ENCODE measurements at places on chromosomes 4 and X.

GRCh38 chr4:111360906-111361305 lies 738.0 kb upstream of the PITX2 start:
- DNase-seq = no peak

DNA sequence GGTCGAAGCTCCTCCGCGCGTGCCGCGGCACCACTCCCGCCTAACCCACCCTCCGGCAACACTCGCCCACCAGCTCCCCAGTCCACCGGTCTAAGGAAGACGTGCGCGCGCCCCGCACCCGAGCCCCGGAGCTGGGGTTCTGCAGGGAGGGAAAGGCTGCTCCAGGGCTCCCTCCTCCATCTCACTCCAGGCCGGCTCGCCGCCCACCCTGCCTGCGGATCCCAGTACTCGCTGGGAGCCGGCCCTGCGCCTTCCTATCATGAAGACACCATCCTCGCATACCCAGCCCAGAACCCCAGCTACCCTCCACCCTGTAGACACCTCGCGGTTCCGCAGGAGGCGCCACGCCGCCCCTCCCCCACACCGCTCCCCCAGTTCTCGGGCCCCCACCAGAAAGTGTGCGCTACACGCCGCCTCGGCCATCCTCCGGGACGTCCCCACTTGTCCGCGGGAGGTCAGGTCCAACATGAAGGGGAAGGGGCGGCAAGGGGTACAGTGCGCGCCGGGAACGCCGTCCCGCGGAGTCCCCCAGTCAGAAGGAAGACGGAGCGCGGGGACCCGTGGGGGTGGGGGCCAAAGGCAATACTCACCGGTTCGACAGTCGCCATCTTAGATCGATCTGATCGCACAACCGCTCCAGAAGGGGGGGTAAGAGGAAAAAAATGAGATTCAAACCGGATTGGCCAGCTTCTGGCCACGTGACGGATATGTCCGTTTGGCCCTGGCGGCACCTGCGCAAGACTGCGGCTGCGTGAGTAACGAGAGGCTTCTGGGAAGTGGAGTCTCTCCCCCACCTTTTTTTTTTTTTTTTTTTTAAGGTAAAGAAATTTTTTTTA lies at the start of gene EIF4E:
Gene EIF4E, minus strand, starts transcription at position 629 of the 836 bp plus-strand sequence. Its CDS starts 21 bp downstream, at position 608.
- DNase-seq = peak; percentile 99

- DNase-seq = no peak
These were observed 61.4 kb upstream of the MAP3K15 start for GRCh38 chrX:19576742-19577141.

- DNase-seq = no peak
These were observed 9.4 kb downstream of the GPRIN3 start for GRCh38 chr4:89298155-89298554.

DNA sequence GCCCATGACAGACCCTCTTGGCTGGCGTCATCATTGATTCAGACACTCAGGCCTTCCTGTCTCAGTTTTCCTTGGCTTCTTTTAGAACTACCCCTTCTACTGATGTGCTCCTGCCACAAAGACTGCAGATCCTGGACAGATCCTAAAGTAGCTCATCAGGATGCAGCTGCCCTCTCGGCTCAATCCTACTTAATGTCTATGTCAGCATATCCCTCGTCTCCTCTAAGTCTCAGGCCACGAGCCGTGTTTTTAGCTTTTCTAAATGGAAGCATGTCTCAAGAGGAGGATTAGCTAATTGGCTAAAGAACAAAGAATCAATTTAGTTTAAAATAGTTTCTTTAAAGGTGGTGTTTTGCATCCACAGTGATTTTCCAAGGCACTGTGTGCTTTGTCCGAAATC lies 447.7 kb downstream of the STIM2 start:
- DNase-seq = no peak

DNA sequence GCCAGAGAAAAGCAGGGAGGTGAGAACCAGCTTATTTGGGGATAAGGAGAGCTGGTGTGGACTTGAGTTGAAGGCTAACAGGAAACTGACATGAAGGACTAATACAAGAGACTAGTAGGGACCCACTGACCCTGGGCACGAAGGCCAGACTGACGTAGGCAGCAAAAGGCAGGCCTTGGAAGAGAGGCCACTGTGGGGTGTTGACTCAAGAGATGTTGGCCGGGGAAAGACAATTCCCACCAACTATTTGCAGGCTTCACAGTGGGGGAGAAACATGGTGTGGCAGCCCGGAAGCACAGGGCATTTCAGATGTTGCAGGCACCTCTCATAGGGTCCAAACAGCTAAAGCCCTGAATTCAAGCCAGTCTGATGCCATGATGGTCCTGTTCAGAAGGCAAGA lies 24.4 kb upstream of the MAP3K15 start:
- DNase-seq = no peak

GRCh38 chrX:153319295-153320046 lies 2.1 kb downstream of the PNMA6F start:
- no peak for DNase-seq

DNA sequence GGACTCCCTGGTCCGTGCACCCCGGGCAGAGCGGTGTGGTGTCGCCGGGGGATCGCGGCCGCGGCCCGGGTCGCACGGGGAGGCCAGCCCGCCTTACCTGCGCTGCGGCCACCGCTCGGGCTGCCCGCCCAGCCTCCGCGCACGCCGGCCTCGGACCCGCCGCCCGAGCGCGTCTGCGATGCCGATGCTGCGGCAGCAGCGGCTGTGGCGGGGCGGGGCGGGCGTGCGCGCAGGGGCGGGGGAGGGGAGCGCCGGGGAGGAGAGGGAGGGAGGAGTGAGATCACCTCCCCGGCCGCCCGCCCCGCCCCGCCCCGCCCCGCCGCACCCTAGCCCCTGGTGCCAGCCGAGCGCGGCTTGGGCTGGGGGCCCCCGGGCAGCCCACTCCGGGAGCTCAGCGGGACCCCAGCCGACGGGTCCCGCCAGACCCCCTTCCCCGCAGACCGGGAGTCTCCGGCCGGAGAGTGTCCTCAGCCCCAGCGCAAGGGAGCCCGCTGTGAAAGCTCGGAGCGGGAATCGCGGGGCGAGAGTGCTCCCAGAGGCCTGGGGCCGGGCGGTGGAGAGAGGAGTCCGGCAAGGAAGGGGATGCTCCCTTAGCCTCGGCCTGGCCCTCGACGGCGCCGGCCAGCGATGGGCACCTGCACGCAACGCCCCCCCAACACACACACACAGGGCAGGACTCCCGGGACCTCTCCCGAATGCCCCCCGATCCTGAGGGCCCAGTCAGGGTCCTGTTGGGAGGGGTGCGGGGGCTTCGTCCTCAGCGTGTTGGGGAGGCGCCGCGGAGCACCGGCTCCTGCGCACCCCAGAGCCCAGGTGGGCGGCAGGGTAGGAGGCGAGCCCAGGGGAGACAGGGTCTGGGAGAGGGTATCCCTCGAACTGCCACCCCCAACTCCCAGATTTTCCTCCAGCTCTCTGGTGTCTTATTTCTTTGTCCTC lies at the start of gene L1CAM:
Gene L1CAM, minus strand, starts transcription at position 206 of the 936 bp plus-strand sequence. CDS start 10,337 bp downstream, outside the sequence.
- peak; percentile 21 for DNase-seq

GRCh38 chr4:19791422-19792123 lies 460.1 kb upstream of the SLIT2 start:
- no peak for DNase-seq

GRCh38 chr4:87026800-87027495 lies 92.1 kb downstream of the AFF1 start:
- DNase-seq = no peak

- no peak for DNase-seq
These were observed 105.8 kb upstream of the DCLK2 start for GRCh38 chr4:149972407-149972806.

GRCh38 chr4:165677081-165677480 lies 196.0 kb upstream of the TLL1 start:
- no peak for DNase-seq

GRCh38 chr4:132981611-132982010 lies 167.5 kb upstream of the PCDH10 start:
- no peak for DNase-seq

DNA sequence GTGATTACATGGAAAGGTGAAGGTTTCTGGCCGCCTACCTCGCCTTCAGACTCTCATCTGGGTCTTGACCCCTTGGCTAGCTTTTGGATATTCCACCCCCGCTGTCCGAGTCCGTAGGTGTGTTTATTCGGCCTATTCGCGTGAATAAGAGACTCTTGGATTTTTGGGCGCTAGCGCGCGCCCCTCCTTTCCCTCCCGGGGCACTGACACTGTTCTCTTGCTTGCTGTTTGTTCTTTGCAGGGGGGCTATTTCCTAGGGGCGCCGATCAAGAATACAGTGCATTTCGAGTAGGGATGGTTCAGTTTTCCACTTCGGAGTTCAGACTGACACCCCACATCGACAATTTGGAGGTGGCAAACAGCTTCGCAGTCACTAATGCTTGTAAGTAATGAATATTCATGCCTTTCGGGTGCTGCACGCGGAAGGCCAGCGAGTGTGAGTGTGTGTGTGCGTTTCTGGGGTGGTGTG lies 932 bp downstream of the GRIA2 start:
- no peak for DNase-seq

DNA sequence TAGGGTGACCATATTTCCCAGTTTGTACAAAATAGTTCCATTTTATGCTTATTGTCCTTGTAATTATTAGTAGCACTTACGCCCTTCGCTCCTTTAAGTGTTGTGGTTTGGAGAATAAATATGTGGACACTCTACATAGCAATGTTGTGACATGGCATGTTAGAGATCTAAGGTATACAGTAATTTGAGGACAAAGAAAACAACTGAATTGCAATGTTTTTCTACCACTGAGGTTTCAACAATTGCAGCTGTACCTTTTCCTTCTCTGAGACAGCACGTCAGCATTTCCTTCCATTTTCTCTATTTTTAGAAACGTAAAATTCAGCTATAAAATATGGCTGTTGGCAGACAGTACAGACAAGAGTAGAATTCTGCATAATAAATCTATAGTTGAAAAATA lies 323.1 kb downstream of the MAPK10 start:
- DNase-seq = no peak

GRCh38 chr4:10196191-10196590 lies 79.6 kb upstream of the WDR1 start:
- DNase-seq = no peak

- peak; percentile 39 for DNase-seq
These were observed 215.3 kb upstream of the CTSO start for GRCh38 chr4:156169011-156169410.

- DNase-seq = no peak
These were observed 70.9 kb upstream of the UGT2B7 start for GRCh38 chr4:69025191-69025998.

- no peak for DNase-seq
These were observed 12.6 kb downstream of the DOCK11 start for GRCh38 chrX:118508221-118508620.

GRCh38 chr4:11626066-11626465 lies 197.4 kb upstream of the HS3ST1 start:
- no peak for DNase-seq

GRCh38 chr4:38939165-38939564 lies 71.6 kb downstream of the FAM114A1 start:
- no peak for DNase-seq

DNA sequence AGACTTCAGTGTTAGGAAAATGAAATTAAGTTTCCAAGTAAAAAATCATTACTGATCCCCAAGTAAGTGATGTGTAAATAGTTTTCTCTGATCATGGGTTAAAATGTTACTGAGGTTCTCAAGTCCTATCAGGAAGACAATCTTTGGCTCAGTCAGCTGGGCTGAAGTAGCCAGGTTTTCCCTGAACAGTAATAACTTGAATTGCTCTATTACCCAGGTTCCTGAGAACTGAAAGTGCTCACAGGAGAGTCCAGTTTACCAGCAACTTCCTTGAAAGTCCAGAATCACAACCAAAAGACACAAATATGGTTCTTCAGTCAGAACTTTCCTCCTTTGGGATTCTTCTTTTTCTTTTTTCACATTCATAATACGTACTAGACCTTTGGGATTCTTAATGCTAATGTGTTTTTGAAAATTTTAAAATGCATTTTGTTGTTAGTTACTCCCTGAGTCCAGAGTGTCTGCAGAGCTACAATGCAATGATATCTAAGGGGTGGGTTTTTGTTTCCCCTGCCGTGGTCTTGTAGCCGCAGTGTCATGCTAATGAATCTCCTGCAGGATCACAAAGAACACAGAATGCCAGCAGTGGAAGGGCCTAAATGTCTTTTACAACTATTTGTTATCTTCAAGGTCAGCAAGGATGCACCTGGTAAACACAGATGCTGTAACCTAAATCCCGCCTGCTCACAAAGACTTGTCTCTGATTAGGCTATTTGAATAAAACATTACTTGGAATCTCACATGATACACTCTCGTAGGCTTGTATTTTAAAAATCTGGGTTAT lies 439.8 kb upstream of the NR3C2 start:
- DNase-seq = no peak

DNA sequence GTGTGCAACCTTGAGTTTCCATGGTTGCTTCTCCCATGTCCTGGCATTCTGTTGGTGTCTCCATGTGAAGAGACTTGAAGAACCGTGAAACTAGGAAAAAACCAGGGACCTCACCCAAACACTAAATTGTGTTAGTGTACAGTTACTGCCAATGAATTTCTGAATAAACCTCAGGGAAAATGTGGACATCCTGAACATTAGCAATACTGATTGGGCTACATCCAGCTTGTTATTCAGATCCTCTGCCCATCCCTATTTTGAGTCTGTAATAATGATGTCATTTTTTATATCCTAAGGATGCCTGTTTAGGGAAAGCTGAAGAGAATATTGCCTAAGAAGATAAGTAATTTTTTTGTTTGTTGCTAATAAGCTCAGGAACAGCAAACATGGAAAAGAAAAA lies 262.7 kb downstream of the TMA16 start:
- DNase-seq = no peak

DNA sequence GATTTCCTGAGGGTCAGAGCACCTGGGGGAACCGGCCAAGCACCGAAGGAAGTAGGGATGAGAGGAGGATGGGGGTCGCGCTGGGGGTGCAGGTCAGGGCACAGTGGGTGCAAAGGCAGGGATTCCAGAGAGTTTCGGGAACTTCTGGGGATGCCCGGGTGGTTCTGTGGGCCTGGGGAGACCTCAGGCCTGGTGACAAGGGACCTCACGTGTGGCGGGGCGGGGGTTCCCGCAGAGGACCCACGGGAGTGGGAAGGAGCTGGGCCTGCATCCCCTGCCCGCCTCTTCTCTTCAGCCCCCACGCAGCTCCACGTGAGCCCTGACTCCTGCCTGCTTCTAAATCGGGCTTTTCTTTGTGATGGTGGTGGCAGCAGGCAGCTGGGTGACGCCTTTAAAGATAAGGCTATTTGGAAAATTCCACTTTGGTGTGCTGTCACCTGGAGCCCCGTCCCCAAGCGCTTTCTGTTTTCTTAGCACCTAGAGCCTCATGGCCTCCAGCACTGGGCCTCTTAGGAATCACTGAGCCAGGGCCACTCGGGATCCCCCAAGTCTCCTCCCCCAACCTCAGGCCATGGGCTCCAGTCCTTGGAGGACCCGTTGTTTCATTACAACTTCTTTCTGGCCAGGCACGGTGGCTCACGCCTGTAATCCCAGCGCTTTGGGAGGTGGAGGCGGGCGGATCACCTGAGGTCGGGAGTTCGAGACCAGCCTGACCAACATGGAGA lies 7.1 kb upstream of the TBC1D14 start:
- DNase-seq = no peak

DNA sequence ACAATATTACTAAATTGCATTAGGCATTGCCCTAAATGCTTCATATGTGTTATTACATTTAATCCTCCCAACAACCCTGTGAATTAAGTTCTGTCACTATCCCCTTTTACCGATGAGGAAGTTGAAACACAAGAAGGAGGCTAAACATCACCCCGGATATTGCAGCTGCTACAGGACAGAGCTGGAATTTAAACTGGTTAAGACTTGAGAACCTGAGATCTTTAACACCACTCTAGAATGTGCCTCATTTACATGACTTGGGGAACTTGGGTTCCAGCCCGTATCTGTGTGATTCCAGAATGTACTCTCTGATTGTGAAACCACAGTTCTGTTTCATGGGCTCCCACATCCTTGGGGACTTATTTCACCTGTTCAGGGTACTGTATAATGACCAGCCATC lies 165.1 kb upstream of the PPARGC1A start:
- no peak for DNase-seq
